NCI-H526 treated with DMSO at 0.1 percent for 48 hours (cell line): ENCODE measurements at places on chromosomes 13 and 19.

DNA sequence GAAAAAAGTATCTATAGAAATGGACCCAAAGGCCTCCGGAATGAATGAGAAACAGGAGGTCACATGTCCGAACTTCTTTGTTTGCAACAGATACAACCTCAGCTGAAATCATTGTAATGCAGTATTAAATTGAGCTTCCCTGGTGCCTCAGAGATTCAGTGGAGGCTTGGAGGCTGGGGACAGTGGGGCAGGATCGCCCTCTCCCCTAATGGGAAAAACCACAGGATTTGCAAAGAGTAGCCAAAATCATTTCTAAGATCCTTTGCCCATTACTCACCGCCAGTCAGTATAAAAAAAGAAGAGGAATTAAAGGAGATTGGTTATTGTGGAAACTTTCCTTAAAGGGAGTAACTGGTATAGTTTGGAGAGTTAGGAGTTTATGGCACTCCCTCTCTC, 30.4 kb upstream of the IRS2 start:
- DNase-seq: peak; percentile 75

GRCh38 chr19:16184665-16185122, 516 bp upstream of the FAM32A start:
- DNase-seq: no peak

DNA sequence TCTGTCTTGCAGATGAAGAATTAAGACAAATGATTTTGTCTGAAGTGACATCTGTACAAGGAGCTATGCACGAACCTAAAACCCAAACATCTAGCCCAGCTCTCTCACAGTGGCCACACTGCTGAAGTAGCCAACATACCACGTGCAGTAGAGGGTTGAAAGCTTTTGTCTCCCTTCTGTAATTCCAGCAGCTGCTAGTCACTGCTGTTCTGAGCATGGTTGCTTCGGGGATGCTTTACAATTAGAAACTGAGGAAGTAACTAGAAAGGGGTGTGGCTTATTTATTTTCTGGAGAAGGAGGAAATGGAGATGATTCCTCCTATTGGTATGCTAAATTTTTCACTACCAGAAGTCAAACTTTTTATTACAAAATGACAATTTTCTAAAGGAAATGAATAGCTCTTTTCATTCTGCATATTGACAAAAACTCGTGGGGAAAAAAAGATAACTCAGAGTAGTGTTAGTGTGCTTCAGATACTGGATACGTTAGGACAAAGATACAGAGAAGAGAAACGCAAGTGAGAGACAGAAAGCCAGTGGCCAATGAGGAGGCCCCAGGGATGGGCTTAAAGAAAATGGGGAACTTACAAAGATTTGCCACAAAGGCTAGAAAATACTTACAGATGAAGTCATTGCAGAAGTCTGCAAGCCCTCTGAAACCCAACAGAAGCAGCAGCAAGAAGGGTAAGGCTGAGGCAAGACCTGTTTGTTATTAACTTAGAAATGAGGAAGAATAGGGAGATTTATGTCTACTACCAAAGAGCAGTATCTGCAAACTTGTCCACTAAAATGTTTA, 192.7 kb upstream of the MIR17HG start:
- DNase-seq: no peak

- DNase-seq: no peak
These were observed 323.0 kb downstream of the NDFIP2 start for GRCh38 chr13:79803989-79804388.

DNA sequence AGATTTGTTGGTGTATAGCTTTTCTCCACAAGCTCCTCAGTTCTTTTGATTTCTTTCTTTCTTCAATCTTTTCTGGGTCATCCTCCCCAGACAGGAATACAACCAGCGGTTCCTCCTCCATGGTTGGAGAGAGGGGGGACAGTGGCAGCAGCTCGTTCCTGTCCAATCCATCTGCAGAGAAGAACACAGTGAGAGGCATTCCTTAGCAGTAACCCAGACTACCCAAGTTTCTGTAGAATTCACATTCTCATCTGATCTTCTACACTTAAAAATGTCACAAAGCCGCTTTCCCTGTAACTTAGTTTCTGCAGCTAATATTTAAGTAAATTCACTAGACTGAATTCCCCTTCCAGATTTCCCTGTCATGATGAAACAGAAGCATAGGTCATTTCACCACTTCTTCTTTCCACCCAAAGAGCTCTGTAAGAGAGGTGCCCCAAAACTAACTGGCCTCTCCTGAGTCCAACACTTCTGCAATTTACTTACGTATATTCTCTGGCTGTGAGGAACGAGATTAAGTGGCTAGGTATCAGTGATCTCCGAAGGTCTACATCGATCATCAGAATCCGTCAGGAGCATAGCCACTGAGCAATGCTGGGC, 171.9 kb downstream of the TBC1D4 start:
- no peak for DNase-seq
